ENCODE measurements at places on chromosomes 12 and 14.

GRCh38 chr12:98750511-98750910 is 105.4 kb downstream of the APAF1 start:
- DNase-seq, result peak; percentile 52

DNA sequence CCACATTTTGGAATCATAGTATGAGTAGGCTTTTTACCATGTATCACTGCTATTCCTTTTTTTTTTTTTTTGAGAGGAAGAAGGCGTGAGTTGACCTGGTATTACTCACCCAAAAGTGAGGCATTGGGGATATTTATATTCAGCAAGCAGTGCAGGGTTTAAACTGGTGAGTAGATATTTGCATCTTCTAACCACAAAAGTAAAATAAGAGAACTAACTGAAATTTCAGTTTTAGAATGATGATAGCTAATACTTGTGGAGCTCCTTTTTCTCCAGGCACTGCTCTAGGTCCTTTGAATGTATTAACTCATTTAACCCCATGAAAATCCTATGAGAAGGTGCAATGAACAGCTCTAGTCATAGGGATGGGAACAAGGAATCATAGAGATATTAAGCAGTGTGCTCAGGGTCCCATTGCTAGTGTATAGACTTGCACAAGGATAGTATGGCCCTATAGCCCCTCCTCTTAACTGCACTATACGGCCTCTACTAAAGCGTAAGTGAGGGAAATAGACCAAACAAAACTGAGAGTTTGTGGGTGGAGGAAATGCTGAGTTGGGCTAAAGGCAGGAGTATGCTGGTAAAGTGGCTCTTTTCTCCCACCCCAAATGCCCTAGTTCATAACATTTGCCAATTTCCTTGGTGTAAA is 104.3 kb upstream of the MAX start:
- no peak for DNase-seq

DNA sequence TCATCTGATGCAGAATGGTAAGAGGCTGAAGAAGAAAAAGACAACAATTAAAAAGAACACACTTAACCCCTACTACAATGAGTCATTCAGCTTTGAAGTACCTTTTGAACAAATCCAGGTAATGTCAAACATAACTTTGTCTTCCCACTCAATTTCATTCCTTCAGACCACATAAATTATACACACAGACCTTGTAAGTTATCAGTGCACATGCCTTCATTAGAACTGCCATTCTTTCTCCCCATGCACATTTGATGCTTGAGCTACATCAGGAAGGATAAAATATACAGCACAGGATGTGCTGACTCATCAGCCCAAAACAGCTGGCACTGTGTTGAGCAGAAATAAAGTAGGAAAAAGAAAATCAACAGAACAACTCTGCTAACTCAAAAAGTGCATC is 246.7 kb downstream of the PAWR start:
- DNase-seq, result no peak

- DNase-seq, result peak; percentile 70
Measured at GRCh38 chr12:88245905-88246304, 103.8 kb downstream of the TMTC3 start.

Measured in fibroblast of skin of left quadriceps (primary cell).